ENCODE measurements at places on chromosomes 16 and 17.
A peak's percentile ranks its signal among the peaks of the same experiment; 100 is the strongest.

- no peak for DNase-seq
Observed at GRCh38 chr16:55570159-55570558, 3.7 kb downstream of the CAPNS2 start.

- no peak for DNase-seq
Observed at GRCh38 chr17:50682938-50683337, 24.8 kb downstream of the ANKRD40 start.

DNA sequence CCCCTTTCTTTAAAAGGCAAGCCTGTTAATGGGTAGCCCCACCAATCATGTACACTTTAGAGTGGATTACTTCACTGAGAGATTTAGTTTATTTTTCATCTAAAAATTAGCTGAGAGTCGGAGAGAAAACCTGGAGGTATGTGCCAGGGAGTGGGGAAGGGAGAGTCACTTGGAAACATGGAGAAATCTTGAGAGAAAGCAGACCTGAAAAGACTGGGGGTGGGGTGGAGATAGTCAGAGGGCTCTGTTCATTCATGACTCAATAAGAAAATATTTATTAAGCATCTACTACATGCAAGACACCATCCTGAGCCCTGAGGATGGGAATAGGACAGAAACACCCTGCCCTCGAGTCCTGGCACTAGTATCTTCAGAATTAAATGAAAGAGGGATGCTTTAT lies 27.4 kb upstream of the RCVRN start:
- DNase-seq = peak; percentile 69

DNA sequence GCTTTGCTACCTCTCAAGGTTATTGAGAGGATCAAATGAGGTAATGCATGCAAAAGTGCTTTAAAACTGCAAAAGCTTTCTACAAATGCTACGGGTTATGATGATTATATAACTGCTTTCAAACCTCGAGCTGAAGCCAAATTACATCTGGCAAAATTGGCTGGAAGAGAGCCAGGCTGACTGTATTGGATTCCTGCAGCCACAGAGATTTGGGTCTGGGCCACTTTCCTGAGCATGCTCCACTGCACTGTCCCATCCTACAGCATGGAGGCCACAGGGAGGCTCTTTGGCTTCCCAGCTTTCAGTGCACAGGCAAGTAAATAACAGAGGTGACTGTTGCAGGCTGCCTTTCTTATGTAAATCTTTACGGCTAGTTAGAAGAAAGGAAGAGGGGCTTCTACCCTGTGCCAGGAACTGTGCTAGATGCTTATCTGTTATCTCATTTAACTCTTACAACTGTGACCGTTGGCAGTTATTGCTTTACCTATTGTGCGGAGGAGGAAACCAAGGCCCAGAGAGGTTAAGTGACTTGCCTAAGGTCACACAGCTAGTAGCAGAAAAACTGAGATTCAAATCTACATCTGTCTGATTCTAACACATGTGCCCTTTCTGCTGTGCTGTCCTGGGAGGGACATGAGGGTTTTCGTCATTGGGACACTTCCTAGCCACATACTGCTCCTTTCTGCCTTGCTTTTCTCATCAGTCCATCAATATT lies 121.8 kb downstream of the SPACA3 start:
- DNase-seq = peak; percentile 17

GRCh38 chr17:74542727-74543383 lies 3.1 kb downstream of the CD300C start:
- no peak for DNase-seq

DNA sequence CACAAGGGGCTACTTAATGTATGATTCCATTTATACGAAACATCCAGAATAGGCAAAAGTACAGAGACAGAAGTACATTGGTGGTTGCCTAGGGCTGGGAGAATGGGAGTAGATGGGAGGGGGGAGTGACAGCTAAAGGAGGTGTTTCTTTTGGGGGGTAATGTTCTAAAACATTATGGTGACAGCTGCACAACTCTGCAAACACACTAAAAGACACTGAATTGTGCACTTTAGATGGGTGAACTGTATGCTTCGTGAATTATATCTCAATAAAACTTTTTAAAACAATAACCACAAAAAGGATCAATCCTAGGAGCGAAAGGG lies 661 bp downstream of the LYRM9 start:
- DNase-seq = no peak

DNA sequence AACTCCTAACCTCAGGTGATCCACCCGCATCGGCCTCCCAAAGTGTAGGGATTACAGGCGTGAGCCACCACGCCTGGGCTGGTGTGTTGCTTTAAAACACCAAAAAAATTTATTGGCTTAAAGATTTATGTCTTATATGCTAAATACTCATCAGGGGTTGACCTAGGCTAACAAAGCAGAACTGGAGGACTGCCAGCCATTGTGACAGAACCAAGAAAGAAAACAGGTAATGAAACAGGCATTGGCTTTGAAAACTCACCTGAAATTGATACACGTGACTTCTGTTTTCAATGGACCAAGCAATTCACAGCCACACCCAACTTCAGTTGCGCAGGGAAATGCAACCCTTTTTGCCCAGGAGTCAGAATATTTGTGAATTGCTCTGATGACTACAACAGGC lies 4.9 kb upstream of the PHAF1 start:
- DNase-seq = no peak

GRCh38 chr16:15897834-15898254 lies 9.4 kb upstream of the CEP20 start:
- peak; percentile 57 for DNase-seq

- DNase-seq = no peak
Observed at GRCh38 chr17:55351226-55351625, 70.4 kb downstream of the MMD start.

GRCh38 chr16:79826732-79827475 lies 226.4 kb upstream of the MAF start:
- DNase-seq = peak; percentile 42

GRCh38 chr16:12132850-12133440 lies 156.4 kb downstream of the SNX29 start:
- no peak for DNase-seq

- peak; percentile 57 for DNase-seq
Observed at GRCh38 chr17:71472809-71473789, 647.7 kb upstream of the SOX9 start.

- no peak for DNase-seq
Observed at GRCh38 chr17:49565948-49566491, 9.7 kb upstream of the NXPH3 start.

- DNase-seq = no peak
Observed at GRCh38 chr16:81394966-81395655, 49.5 kb upstream of the CMIP start.

GRCh38 chr17:41935641-41936040 lies 5.2 kb downstream of the ODAD4 start:
- no peak for DNase-seq

GRCh38 chr17:53092072-53092471 lies 730.7 kb upstream of the KIF2B start:
- DNase-seq = no peak

- peak; percentile 10 for DNase-seq
Observed at GRCh38 chr16:65779201-65779600, 587.3 kb upstream of the CDH5 start.

DNA sequence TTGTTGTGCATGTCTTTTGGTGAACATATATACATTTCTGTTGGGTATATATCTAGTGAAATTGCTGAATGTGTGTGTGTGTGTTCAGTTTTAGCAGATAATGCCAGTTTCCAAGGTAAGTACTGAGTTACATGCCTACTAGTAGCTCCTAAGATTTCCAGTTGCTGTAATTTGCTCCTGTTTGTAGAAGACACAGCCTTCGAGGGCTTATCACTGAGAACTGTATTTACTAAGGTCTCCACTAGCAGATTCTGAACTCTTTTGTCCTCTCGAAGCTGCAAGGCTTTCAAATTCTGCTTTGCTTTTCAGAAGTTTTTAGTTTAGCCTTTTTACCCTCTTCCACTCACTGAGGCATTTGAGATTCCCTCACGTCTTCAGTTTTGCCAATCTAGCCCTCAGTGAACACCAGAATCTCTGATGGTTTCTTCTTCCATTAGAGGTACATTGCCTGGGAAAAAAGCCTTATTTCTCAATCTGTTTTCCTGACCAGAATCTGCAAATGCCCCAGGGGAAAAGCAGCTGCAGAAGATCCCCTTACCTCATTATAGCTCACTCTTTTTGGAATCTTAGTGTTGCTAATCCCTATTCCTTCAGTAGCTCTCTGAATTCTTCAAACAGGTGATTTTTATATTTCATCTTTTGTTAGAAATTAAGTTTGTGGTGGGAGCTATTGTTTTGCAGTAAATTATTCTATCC lies 52.9 kb downstream of the NF1 start:
- DNase-seq = no peak

DNA sequence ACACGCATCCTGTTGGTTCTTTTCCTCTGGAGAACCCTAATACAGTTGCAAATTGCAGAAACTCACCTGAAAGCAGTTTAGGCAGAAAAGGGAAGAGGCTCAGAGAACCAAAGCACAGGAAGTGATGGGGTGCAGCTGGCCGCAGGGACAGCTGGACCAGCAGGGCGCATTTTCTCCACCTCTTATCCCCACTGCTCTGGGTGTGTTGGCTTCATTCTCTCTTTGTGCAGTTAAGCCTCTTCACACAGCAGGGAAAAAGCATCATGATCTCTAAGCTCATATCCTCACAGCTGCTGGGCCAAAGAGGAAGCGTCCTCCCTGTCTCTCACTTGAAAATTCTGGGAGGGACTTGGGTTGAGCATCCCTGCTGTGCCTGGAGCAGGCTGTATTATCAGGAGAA lies 20.0 kb upstream of the LRRC75A start:
- DNase-seq = no peak

- no peak for DNase-seq
Observed at GRCh38 chr17:30082773-30083172, 33.8 kb upstream of the NSRP1 start.
